ENCODE measurements at places on chromosomes 11 and 22. TPM values are rescaled to one million over a fixed set of nuclear protein-coding genes. Genes with fewer than 3 reads are reported as not detected.

DNA sequence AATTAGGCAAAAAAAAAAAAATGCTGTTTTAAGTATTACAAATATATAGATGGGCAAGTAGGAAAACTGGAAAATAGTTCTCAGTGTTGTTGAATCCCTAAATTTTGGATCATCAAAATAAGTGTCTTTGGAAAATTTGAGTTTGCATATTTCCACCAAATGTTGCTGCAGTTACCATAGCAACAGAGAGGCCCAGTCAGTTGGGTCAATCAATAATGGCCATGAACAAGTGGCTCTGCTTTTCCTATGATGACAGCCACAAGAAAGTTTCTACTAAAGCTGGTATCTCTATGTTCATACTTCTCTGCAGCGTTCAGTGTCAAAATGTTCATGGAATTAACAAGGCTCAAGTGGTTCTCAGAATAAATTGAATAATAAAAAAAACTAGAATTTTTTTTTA, 79.1 kb downstream of the SERGEF start:
- DNase-seq, result no peak

Gene GLYAT
- total RNA-seq, result not detected

Gene UPB1
- 0.36 TPM for total RNA-seq

DNA sequence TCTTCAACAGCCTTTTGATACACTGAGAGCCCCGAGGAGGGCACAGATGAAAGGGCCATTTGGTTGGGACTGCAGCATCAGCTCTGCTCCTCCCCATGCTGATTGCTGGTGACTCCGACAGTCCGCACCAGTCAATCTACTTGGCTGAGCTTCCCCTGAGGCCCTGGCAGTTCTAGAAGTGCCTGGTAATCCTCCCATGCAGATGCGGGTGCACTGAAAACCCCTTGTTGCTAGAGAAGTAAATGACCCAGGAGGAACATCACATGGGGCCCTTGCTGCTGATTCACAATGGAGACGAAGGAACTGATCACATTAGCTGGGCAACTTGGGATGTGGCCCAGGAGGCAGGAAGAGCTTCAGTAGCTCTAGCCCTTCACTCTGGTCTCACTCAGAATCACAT, 35.2 kb upstream of the RIC3 start:
- no peak for DNase-seq

DNA sequence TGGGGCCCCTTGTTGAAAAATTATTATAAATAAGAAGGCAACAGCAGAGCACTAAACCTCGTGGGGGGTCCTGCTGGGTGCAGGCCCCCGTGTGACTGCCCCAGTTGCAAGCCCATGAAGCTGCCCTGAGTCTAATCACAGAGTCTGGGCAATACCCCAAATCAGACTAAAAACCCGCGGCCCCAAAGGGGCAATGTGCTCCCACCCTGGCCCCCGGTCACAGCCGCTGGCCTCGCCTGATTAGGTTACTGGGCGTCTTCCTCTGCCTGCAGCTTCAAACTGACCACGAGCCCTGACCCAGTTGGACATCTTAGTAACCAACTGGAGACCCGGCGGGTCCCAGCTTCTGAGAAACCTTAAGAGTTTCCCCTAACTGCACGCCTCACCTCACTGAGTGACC, 1.6 kb downstream of the CXCR5 start:
- no peak for DNase-seq

Gene NARS2
- 13.7 TPM for total RNA-seq

DNA sequence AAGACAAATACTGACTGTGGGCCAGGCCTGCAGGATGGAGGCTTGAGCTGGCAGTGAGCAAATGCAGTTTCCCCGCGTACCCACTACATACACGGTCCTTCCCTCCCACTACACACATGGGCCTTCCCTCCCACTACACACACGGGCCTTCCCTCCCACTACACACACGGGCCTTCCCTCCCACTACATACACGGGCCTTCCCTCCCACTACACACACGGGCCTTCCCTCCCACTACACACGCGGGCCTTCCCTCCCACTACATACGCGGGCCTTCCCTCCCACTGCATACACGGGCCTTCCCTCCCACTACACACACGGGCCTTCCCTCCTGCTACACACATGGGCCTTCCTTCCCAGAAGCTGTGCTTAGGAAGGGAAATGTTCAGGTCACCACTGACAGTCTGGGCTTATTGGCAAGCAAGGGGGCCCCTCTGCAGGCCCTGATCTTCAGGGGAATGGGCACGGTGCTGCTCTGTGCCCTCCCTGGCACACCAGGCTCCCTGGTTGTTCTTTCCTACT, 10.8 kb downstream of the DNAL4 start:
- DNase-seq, result no peak

DNA sequence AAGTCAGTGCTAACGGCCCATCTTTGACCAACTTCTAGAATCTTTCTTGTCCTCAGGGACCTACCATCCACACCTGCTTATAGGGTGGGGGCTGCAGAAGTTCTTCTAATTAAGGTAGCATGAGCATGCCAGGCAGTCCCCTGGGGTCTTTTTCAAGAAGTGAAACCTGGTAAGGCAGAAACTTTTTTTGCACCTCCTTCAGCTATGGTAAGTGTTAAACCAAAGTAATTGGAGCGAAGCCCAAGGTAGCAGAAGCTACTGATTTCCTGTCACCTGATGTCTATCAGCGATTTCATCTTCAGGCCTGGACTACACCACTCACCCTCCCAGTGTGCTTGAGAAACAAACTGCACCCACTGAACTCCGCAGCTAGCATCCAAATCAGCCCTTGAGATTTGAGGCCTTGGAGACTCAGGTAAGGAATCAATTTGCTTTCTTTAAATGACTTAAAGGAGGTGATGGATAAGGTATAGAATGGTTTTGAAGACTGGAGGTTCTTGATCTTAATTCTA, at the start of gene MS4A1:
Gene MS4A1, plus strand, starts transcription at position 317 of the 512 bp plus-strand sequence. CDS start 6,528 bp downstream, outside the sequence.
- DNase-seq, result no peak

GRCh38 chr11:111460856-111461255, 51.3 kb downstream of the BTG4 start:
- no peak for DNase-seq

DNA sequence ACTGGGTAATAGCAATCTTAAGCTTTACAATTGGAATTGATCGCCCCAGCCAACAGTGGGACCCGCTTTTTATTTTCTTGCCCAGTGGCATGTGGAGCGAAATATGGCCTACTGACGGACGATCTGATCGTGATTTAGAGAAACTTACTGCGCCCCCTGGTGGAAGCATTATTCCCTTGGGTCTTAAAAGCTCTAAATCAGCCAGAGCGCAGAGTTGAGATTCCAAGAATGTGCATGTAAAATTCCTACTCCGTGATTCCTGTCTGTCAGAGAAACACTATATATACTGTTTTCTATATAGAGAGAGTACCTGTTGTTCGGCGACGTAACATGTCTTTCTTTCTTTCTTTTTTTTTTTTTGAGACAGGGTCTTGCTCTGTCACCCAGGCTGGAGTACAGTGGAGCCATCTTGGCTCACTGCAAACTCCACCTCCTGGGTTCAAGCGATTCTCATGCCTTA, 3.7 kb upstream of the DPF2 start:
- peak; percentile 95 for DNase-seq

Gene MS4A6E
- not detected for total RNA-seq

GRCh38 chr11:121311373-121311772, 18.8 kb downstream of the SC5D start:
- no peak for DNase-seq

DNA sequence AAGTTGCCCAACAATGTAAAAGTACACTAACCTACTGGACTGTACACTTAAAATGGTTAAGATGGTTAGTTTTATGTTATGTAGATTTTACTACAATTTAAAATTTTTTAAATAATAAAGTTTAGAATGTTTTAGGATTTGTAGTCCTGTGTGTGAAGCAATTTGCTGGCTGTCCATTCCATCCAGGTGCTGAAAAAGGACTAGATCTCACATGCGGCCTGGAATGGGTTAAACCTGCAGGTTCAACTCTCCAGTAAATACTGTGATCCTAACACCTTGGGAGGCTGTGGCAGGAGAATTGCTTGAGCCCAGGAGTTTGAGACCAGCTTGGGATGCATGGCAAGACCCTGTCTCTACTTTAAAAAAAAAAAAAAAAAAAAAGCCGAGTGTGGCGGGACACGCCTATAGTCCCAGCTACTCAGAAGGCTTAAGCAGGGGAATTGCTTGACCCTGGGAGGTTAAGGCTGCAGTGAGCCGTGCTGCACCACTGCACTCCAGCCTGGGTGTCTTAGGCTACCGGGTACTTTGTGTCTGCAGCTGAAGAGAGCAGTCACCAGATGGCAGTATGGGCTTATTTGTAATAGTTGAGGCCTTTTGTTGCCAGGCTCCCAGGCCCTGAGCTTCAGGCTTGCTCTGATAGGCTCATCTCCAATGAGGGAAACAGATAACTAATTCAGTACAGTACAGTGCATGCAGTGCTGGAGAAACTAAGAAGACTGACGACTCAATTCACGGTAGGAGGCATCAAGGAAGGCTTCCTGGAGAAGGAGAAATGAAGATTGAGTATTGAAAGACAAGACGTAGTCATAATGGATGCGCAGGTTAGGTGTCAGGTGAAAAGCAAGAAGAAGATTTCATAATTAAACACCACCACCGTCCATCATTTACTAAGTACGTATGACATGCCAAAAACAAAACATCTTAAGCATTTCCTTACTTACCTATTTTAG, 64.7 kb upstream of the ASPHD2 start:
- DNase-seq, result no peak

DNA sequence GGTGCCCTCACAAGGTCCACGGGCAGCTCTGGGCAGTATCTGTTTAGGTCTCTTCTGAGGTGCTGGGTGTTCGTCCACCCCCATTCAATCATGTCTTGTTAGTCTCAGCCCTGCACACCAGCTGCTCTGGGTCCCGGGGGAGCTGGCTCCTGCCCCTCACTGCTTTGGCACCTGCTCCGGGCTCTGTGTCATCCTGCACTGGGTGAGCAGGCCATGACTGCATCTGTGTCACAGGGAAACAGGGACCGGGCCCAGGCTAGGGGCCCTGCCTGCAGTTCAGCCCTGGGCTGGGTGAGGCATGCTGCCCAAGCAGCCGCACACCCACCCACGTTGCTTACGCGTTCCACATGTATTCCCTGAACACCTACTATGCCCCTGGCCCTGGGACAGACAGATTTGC, 43.9 kb downstream of the ELFN2 start:
- DNase-seq, result no peak

Gene RIBC2
- total RNA-seq, result not detected

GRCh38 chr11:125921042-125921441, 16.7 kb downstream of the DDX25 start:
- no peak for DNase-seq

GRCh38 chr11:93663021-93663420, 1.5 kb downstream of the CEP295 start:
- DNase-seq, result no peak

GRCh38 chr11:119318240-119319135, 1.6 kb upstream of the MCAM start:
- DNase-seq, result peak; percentile 87

DNA sequence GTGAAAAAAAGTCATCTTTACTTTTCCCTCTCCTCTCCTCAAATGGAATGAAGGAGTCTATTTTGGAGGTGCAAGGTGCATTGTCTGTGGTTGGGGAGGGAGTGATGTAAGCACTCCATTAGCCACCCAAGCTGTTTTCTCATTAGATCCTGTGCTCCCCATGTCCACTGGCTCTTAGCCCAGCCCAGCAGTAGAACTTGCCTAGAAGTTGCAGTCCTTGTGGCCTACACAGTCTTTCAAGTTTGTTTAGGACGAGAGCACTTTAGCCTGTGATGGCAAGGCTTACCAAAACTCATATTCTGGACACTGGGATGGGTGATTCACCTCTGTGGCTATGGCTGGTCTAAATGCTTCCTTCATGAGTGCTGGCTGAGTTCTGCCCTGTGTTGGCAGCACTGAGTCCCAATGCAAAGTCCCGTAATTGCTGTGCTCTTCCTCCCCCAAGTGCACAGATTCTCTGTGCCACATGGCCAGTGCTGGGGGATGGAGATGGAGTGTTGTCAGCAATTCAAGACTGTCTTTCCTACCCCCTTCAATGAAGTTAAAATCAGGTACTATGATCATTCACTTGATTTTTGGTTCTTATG, 15.8 kb downstream of the SLC22A25 start:
- DNase-seq, result no peak

DNA sequence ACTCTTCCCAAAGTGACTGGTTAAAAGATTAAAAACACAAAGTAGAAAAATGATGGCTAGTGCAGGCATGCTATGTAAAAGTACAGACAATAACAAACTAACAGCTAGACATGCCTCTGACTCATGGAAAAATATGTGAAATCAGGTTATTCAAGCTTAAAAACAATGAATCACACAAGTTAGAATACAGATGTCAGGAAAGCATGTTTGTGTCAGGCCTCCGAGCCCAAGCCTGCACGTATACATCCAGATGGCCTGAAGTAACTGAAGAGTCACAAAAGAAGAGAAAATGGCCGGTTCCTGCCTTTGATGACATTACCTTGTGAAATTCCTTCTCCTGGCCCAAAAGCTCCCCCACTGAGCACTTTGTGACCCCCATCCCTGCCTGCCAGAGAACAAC, 110.1 kb downstream of the NOX4 start:
- DNase-seq, result no peak

Gene GLYATL1
- total RNA-seq, result not detected

Gene SSH3
- 26.5 TPM for total RNA-seq

DNA sequence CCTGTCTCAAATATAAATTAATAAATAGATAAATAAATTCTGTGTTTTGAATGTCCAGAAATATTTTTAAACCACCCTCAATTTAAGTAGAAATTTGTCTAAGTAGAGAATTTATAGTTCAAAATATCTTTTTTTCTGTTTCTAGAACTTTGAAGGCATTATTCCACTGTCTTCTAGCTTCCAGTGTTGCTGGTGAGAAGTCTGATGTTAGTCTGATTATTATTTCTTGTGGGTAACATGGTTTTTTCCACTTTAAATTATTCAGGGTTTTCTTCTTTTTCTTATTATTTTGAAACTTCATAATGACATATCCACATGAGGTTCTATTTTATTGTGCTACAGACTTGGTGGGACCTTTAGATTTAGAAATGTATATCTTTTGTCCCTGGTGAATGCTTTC, 46.4 kb upstream of the HEPHL1 start:
- DNase-seq, result no peak

GRCh38 chr11:7196396-7197146, 55.1 kb upstream of the SYT9 start:
- DNase-seq, result no peak

DNA sequence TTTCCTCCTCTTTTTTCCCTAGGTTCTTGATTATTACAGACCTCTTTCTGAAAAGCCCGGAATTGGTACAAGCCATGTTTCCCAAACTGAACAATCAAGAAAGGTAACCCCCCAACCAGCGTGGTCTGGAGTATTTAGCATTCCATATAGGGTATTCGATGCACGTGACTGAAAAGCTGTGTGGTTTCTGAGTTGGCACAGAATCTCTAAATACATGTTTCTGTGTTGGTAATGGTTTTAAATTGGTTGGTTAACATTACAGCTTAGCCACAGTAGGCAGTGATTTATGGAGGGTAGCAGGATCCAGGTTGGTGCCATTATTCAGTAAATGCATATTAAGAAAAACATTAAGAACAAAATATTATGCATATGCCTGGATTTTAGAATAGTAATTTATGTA, 46.8 kb downstream of the ATXN10 start:
- no peak for DNase-seq

Gene GRAP2
- total RNA-seq, result 0.49 TPM

Gene TEX12
- 0.68 TPM for total RNA-seq

Gene BACE1
- 15.7 TPM for total RNA-seq

Gene C1QTNF4
- 6.7 TPM for total RNA-seq

GRCh38 chr11:35907648-35908431, 36.0 kb upstream of the LDLRAD3 start:
- DNase-seq, result peak; percentile 71
